ENCODE measurements at places on chromosomes 13 and 19. TPM values are rescaled to one million over a fixed set of nuclear protein-coding genes. Genes with fewer than 3 reads are reported as not detected.

Gene ZNF506
- 10.0 TPM for total RNA-seq

Gene GADD45B
- total RNA-seq: 26.3 TPM

Gene DNM2
- 79.8 TPM for total RNA-seq

Gene TNPO2
- 36.0 TPM for total RNA-seq
